ENCODE measurements at places on chromosomes 12 and 14.
A peak's percentile ranks its signal among the peaks of the same experiment; 100 is the strongest.

DNA sequence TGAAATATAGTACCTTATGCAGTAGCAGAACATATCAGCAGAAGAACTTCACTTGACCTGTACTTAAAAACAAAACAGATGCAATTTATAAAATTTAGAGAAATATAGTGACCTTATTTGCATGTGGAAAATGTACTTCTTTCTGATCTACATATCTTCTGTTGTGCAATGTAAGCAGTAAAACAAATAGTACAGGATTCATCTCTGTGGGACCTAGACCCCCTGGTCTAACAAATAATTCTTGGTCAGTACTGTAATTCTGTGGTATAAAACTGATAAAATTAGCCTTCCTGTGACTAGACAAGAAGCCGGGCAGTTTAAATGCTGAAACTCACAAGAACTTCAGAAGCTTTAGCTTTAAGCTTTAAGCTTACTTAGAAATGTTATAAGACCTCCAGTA lies 21.6 kb downstream of the HIF1A start:
- no peak for DNase-seq

- no peak for DNase-seq
Measured at GRCh38 chr12:54045868-54046521, 7.6 kb upstream of the HOXC4 start.

GRCh38 chr14:94028450-94028826 lies 2.3 kb downstream of the OTUB2 start:
- DNase-seq = no peak

DNA sequence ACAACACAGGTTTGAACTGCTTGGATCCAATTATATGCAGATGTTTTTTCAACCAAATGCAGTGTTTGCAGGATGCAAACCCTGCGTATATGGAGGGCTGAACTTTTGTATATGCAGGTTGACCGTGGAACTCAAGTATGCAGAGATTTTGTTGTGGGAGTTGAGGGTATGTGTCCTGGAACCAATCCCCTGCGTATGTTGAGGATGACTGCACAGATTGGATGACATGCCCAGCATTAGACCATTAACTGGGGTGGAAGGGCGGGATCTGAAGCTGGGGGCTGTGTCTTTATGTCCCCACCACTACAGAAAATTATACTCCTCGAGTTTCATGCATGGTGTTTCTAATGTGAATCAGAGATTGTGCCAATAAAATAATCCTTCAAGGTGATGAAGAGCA lies 162.2 kb upstream of the RMST start:
- DNase-seq = no peak

DNA sequence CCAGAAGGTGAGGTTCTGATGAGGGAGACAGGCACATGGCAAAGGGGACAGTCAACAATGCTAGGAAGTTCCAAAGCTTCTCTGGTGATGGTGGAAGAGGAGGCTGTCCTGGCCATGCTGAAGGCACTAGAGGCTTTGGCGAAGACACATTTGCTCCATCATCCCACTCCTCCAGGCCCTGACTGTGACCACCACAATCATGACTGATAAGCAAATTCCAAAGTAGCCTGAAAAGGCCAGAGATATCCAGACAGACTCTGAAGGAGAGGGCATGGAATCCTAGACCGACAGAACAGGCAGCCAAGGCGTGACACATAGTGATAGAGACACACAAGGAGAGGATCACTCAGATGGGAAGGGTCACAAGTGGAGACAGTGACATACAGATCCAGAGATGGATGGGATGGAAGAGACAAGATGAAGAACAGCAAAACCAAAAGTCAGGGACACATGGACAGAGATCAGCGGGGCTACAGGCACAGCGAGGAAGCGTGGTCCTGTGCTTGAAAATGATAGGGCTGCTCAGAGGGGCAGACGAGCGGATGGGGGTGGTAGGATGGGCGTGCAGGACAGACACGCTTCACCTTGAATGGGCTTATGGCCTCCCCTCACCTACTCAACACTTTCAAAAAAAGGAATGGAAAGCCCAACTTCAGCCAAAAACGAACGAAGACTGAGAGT lies 1.3 kb downstream of the ZFHX2 start:
- DNase-seq = no peak

DNA sequence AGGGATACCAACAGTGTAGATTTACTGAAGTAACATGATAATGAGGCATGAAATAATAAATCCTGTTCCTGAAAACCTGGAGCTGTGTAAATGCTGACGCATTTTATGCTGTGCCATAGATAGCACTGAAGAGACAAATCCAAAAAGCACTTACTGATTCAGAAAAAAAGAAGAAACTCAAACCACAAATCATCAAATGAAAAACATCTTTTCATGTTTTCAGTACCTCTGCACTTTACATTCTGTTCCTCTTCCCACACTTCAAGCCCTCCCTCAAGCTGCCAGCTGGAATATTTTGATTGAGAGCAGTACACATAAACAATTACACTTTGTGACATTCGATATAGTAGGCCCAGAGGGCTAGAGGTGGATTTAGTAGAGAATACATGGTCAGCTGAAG lies 362.3 kb downstream of the NAV3 start:
- no peak for DNase-seq

- no peak for DNase-seq
Measured at GRCh38 chr12:65463082-65463481, 184.6 kb downstream of the MSRB3 start.

DNA sequence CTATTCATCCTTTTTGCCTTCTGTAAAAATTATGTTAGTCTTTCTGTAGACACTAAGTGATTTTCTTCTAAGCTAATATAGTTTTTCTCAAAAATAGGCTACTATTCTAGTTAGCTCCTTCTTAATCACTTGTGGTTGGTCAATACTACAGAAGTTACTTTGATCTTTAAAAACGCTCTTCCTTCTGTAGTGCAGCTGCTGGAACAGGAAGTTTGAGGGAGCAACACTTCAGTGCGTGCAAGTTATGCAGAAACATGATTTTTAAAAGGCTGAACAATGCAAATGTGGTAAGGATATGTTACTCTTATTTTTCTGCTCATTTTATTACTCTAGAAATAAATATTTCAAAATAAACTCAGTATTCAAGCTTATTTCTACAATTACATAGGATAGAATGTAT lies 11.1 kb upstream of the RERGL start:
- no peak for DNase-seq

DNA sequence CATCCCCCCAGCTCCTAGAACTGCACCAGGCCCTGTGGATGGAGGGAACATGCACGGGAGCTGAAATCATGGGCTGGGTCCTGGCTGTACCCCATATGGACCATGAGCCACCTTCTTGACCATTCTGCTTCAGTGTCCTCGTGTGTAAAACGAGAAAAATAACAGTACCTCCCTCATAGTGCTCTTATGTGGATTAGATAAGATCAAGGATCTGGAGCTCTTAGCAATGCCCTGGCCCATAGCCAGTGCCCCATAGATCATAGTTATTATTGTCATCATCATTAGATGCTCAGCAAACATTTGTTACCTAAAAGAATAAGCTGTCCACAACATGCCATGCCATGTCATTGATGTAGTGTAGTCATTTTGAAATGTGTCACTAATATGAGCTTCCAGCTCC lies 71.3 kb downstream of the SYNE3 start:
- no peak for DNase-seq

- DNase-seq = no peak
Measured at GRCh38 chr12:132941336-132941954, 14.7 kb downstream of the ZNF605 start.

DNA sequence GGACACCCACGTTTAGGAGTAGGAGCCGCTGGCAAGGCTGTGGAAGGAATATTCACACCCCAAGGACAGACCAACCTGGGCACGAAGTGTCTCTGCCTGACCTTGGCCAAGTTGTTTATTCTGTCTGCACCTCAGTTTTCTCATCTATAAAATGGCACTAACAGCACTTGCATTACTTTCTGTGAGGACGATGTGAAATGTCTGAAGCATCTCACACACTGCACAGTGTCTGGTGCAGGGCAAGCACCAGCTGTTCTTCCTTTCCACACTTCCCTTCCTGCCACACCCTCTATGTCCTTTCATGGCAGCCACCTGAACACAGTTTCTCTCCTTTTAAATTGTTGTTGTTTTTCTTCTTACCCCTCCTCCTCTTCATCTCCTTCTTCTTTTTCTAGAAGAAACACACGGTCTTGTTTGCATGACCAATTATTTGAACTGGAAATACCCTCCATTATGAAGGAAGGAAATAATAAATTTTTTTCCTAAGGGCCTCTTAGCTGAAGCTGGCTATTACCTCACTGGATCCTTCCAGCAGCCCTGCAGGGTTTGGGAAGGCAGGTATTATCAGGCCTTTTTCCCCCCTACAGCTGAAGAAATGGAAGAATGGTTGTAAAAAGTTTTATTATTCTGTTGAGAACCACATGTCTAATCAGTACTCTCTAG lies 42.9 kb upstream of the ATP23 start:
- DNase-seq = no peak

DNA sequence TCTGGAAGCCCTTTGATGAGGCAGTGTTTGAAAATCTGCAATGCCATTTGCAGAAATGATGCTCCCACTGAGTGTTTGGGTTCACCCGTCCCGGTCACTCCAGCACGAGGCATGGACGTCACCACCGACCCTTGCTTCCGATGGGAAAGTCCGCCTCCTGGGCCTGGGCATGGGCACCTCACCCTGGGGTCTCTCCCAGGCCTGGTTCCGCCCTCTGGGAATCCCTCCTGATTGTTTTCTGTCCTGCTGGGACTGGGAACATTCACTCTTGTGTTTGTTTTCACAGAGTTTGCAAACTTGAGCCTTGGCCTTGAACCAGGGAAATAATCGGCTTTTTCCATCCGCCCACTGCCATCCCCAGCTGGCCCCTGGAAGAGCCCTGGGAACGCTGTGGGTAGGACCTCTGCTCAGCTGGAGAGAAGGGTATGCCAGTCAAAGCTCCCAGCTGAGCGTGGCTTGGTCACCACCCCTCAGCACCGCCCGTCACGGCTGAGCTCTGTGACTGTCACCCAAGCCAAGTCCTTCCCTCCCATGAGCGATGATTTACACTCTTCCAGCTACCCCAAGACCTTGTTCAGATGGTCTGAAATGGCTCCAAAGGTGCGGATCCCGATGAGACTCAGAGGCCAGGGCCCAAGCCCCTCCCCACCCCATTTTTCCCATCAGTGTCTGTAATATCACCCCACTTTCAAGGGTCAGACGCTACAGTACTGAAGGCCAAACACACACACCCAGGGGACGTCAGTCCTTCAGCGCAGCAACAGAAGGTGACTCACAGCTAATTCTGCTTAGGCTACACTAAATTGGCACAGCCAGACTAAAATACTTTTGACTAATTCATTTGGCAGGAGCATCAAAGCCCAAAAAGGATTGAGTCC lies 34.1 kb upstream of the FZD10 start:
- DNase-seq = peak; percentile 55

DNA sequence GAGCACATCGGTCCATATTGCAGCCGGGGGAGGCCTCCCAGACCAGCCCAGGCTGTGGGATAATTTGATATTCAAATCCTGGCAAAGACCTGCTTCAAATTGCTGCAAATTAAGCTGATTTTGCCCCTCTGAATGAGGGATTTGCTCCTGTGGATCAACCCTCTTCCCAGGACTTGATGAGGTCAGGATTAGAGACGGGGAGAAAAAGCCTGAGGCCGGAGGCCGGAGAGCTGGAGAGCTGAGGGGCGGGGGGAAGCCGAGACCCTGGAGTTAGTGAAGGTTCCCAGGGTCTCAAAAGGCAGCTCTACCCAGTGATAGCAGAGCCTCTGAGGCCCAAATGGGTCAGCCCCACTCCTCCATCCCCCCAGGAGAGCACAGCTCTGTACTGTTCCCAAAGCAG lies 17.5 kb upstream of the VSX2 start:
- no peak for DNase-seq

DNA sequence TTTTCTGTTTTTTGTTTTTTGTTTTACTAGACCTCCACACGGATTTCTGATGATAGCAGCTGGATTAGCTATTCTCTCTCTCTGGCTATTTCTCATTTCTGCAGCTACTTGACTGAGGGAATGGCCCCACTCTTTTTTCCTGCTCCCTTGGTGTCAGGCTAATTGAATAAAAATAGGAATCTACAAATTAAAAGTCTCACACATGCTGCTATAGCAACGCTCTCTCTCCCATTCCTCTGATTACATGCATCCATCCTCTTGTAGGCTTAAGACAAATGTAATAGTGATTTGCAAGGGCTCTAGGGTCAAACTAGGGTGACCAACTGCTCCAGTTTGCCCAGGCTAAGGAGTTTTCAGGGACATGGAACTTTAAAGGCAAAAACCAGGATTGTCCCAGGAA lies 221.8 kb downstream of the PHLDA1 start:
- DNase-seq = no peak

GRCh38 chr12:113240395-113240794 lies 19.1 kb downstream of the TPCN1 start:
- DNase-seq = no peak

DNA sequence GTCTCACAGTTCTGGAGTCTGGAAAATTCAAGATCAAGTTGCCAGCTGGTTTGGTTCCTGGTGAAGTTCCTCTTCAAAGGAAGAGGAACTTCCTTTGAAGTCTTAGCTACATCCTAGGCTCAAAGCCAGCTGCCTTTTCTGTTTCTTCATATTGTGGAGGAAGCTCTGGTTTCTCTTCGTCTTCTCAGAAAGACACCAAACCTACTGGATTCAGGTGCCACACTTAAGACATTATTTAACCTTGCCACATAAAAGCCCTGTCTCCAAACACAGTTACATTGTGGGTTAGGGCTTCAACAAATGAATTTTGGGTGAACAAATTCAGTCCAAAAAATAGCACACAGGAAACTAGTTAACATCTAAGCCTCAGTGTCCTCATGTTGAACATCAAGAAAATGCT lies 1019.8 kb downstream of the GALC start:
- no peak for DNase-seq

- DNase-seq = no peak
Measured at GRCh38 chr12:131333136-131333535, 377.8 kb upstream of the SFSWAP start.

DNA sequence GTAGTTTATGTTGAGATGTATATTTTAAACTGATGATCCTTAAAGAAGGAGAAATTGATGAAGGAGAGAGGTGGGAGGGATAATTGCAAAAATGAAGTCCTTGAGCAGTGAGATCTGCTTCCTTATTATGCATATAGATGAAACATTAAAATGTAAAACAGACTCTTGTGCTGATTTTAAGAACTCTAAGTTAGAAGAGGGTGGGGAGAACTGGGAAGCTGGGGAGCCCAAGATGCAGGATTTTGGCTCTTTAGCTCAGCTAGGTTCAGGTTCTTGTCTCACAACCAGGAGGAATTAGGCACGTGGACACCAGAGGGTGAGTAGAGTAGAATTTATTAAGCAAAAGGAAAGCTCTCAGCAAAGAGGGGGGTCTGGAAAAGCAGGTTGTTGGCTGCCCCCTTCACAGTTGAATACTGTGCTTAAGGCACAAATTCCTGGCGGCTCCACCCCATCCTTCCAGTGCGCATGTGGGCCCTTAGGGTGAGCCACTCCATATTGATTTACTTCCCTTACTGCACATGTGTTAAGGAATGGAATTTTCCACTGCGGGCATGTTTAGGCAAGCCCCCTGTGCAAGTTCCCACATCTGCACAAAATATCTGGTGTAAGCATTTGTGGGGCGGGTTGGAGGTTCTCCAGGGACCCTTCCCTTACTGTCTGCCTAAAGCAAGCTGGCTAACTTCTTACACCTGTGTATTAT lies 141.9 kb downstream of the BICD1 start:
- DNase-seq = no peak

- DNase-seq = no peak
Measured at GRCh38 chr12:104577581-104577981, 120.8 kb downstream of the CHST11 start.

Measured in right hindlimb (tissue), 1 donor.